ENCODE measurements at places on chromosomes 3 and 15. TPM values are rescaled to one million over a fixed set of nuclear protein-coding genes. Genes with fewer than 3 reads are reported as not detected.

SORD gene
- total RNA-seq, result 28.0 TPM

RNF123 gene
- 42.0 TPM for total RNA-seq

SLC6A1 gene
- not detected for total RNA-seq

TAGLN3 gene
- 0.33 TPM for total RNA-seq

PKM gene
- total RNA-seq, result 2,525 TPM

ENTPD3 gene
- not detected for total RNA-seq

IDH3A gene
- 169 TPM for total RNA-seq

THPO gene
- total RNA-seq, result not detected

CELSR3 gene
- total RNA-seq, result 15.2 TPM

CCDC54 gene
- total RNA-seq, result not detected

EXD1 gene
- total RNA-seq, result not detected

ZIC1 gene
- not detected for total RNA-seq

DNA sequence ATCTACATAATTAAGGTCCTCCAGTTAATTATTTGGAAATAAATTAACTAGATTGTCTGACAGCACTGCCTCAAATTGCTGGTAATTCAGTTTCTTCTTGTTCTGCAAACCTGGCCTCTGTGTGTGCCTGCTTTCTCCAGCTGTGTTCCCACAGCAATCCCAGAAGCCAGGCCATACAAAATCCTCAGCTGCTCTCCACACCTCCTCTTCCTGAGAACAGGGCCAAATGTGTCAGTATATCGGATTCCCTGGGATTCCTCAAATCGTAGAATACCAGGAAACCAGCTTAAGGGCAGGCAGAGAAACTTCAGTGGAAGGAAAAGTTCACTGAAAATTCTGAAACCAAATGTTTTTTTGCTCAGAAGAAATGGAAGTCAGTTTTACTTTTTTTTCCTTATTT is 261.4 kb downstream of the ZMAT3 start:
- no peaks in the 10 kb centered on the region for H3K27me3 ChIP-seq
- no peak overlapping the region for H3K27ac ChIP-seq
- H3K36me3 ChIP-seq, result no peaks in the 10 kb centered on the region
- H3K4me1 ChIP-seq, result no peaks in the 10 kb centered on the region
- DNase-seq, result no peak

DNA sequence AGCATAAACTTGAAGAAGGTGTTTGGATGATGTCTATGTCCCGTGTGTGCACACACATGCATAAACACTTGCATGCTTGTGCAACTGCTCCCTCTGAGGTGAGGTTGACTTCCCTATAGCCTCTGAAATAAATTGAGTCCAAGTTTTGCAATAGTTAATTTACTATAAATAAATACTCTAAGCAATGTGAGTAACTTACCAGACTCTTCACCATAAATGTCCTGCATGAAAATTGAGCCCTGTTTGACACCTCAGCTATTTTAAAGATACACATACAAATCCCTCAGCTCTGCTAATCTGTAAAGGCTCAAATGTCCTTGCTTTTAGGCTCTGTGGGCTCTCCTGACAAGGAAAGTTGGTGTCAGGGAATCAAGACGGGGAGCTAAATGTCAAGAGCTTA is 37.1 kb downstream of the GJD2 start:
- DNase-seq, result no peak
- no peaks in the 10 kb centered on the region for H3K4me1 ChIP-seq
- peaks cover 47% of the 10 kb centered on the region for H3K27me3 ChIP-seq
- H3K36me3 ChIP-seq, result no peaks in the 10 kb centered on the region
- no peak overlapping the region for H3K4me3 ChIP-seq

DNA sequence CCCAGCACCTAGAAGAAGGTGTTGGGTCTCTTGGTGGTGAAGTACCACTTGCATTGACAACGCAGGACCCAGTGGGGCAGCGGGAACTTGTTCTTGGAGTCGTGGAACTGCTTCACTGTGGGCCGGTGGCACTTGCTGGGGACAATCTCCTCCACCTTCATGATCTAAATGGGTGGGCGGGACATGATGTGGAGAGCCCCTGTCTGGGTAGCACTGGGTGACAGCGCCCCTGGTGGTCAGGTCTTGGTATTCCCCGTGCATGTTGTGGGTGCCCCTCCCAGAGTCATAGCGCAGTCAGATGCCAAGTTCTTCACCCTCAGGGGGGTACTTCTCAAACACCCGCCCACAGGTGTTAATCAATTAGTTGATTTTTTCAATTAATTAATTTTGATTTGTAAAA is 60.2 kb downstream of the AGBL1 start:
- no peaks in the 10 kb centered on the region for H3K36me3 ChIP-seq
- no peaks in the 10 kb centered on the region for H3K4me1 ChIP-seq
- peak; percentile 55 for DNase-seq
- no peak overlapping the region for H3K27ac ChIP-seq

DNA sequence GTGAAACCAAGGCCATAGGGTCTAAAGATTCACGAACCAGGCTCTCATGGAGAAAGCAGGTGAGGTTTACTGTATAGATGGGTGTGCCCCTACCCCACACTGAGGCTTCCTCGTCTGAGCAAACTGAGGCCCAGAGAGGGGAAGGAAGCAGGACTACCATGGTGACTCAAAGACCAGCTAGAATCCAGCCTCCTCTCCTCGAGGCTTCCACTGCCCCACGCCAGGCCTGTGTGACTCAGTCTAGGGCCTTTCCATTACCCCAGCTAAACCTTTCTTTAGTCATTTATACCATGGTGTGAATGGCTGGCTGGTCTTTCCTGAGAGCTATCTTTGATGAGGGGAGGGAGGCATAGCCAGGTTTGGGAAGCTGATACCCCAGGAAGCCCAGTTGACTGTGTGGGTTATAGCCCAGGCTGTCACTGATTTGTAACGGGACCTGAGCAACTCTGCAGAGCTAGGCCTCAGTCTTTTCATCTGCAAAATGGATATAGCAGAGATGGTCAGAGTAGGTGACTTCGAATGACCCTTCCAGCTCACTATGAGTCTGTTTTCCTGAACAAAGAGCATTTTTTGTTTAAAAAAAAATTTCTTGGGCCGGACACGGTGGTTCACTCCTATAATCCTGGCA is 3.0 kb upstream of the RHO start:
- H3K4me3 ChIP-seq, result no peak overlapping the region
- DNase-seq, result no peak
- no peak overlapping the region for H3K27ac ChIP-seq
- no peaks in the 10 kb centered on the region for H3K36me3 ChIP-seq

GRCh38 chr15:40927495-40927872 is 1.7 kb upstream of the DLL4 start:
- H3K27me3 ChIP-seq, result peaks cover 76% of the 10 kb centered on the region
- peak overlapping the region; percentile 63 for H3K4me3 ChIP-seq
- H3K36me3 ChIP-seq, result peaks cover 2% of the 10 kb centered on the region
- peaks cover 37% of the 10 kb centered on the region for H3K4me1 ChIP-seq

- H3K36me3 ChIP-seq, result no peaks in the 10 kb centered on the region
- no peak overlapping the region for H3K27ac ChIP-seq
- peaks cover 6% of the 10 kb centered on the region for H3K4me1 ChIP-seq
Observed at GRCh38 chr3:123336001-123336400, 112.9 kb downstream of the ADCY5 start.

- no peak overlapping the region for H3K4me3 ChIP-seq
- H3K4me1 ChIP-seq, result peaks cover 26% of the 10 kb centered on the region
- H3K27ac ChIP-seq, result no peak overlapping the region
- no peak for DNase-seq
- no peaks in the 10 kb centered on the region for H3K36me3 ChIP-seq
- peaks cover 15% of the 10 kb centered on the region for H3K27me3 ChIP-seq
Observed at GRCh38 chr3:71430941-71431552, 152.5 kb downstream of the FOXP1 start.

- peaks cover 43% of the 10 kb centered on the region for H3K36me3 ChIP-seq
- H3K4me3 ChIP-seq, result no peak overlapping the region
- no peak overlapping the region for H3K27ac ChIP-seq
- H3K4me1 ChIP-seq, result no peaks in the 10 kb centered on the region
Observed at GRCh38 chr3:10088256-10088655, 19.8 kb downstream of the FANCD2OS start.

GRCh38 chr3:31421314-31422048 is 111.2 kb upstream of the STT3B start:
- H3K4me1 ChIP-seq, result peaks cover 8% of the 10 kb centered on the region
- peak; percentile 68 for DNase-seq
- peaks cover 2% of the 10 kb centered on the region for H3K27me3 ChIP-seq
- peak overlapping the region; percentile 8 for H3K27ac ChIP-seq

DNA sequence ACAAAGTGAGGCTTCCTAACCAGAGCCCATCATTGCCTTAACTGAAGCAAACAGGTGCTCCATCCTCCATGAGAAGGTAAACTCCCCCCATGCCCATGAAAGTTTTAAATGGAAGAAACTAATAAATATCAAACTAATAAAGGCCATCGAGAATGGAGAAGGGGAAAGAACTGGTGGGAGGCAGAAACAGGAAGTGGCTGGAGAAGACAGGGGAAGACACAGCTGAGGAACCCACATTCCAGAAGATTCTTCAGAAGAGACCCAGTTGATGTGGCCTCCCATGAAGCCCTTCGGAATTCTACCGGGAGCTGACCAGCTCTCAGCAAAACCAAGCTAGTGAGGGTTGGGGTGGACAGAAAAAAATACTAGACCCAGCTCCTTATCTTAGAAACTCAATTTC is 41.6 kb downstream of the SH3BP5 start:
- H3K4me3 ChIP-seq, result peak overlapping the region; percentile 39
- no peak for DNase-seq
- peak overlapping the region; percentile 66 for H3K27ac ChIP-seq
- H3K36me3 ChIP-seq, result peaks cover 24% of the 10 kb centered on the region

- H3K27ac ChIP-seq, result no peak overlapping the region
- H3K36me3 ChIP-seq, result peaks cover 23% of the 10 kb centered on the region
- peak; percentile 52 for DNase-seq
- H3K4me1 ChIP-seq, result peaks cover 2% of the 10 kb centered on the region
Observed at GRCh38 chr15:25733856-25734679, 129.1 kb downstream of the ATP10A start.

DNA sequence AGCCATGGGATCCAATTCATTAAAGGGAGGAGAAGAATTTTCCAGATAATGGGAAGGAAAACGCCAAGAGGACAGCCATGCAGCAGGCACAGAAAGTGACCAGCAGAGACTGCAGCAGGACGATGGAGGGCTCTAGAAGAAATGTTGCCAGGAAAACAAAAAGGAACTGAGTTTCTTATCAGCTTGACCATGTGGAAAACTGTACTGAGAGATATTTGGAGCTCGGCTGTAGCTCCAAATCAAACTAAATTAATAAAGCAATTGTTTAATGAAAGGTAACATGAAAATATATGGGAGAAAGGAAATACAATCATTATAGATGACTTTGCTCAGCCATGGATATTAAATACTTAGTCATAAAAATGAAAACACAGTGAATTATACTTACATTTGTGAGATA is 63.7 kb downstream of the SSR3 start:
- H3K4me3 ChIP-seq, result no peak overlapping the region
- H3K27ac ChIP-seq, result no peak overlapping the region
- peaks cover 31% of the 10 kb centered on the region for H3K27me3 ChIP-seq
- H3K36me3 ChIP-seq, result no peaks in the 10 kb centered on the region

DNA sequence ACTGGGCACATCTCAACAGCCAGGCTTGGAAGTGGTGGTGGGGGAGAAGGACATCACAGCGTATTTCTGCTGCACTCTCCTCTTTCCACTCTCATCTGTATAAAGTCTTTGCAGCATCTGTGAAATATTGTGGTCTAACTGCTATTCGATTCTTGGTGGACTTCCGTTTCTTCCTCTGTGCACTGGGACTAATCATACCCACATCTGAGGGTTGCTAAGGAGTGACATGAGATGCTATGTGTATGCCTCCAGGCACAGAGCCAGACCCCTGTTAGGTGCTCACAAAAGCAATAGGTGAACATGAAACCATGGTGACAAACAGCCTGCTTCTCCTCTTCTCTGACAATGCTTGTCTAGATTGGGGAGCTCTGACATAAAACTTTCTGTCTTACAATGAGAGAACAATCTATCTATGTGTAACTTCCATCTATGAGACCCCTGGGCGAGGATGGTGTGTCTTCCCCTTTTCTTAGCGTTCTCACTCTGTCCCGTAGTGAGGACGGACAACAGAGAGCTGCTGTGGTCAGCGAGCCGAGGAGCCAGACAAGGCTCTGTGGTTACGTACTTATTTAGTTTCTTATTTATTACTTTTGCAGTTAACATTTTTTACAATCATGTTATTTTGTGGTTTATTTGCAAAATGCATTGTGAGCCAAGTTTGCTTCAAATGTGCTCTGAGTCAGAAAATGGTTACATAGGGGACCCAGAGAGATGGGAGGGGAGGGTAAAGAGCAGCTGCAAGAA is 196.7 kb upstream of the TPRG1 start:
- H3K36me3 ChIP-seq, result no peaks in the 10 kb centered on the region
- peaks cover 27% of the 10 kb centered on the region for H3K27me3 ChIP-seq
- H3K4me3 ChIP-seq, result no peak overlapping the region
- H3K4me1 ChIP-seq, result peaks cover 19% of the 10 kb centered on the region
- DNase-seq, result no peak

DNA sequence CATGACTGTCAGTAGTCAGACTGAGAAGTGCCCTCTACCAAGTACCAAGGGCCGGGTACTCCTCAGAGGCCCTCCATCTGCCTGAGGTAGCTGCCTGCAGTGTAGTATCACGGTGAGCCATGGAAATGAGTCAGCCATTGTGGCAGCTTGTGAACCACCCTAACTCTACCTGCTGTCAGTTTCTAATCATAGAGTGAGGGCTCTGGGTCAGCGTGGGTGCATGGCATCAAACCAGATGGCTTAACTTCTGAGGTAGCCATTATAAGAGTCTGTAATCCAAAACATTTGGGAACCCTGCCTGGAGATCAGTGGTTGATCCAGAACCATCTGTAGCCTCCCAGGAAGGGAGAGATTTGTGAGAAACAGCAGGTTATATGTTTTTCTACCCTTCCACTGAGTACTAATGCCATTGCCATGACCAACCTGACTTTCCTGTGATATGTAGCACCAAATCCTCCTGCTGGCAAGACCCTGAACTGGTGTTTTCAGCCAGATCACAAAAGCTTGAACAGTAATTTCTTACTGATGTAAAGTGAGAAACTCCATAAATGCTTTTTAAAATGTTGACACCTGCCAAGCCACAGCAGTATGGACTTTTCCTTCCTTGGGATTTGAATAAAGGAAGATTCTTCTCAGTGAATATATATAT is 38.9 kb downstream of the ABHD2 start:
- no peak overlapping the region for H3K27ac ChIP-seq
- peaks cover 11% of the 10 kb centered on the region for H3K4me1 ChIP-seq
- H3K4me3 ChIP-seq, result no peak overlapping the region
- peaks cover 25% of the 10 kb centered on the region for H3K36me3 ChIP-seq
- H3K27me3 ChIP-seq, result no peaks in the 10 kb centered on the region

- no peak overlapping the region for H3K27ac ChIP-seq
- no peak for DNase-seq
- peaks cover 6% of the 10 kb centered on the region for H3K4me1 ChIP-seq
- H3K36me3 ChIP-seq, result no peaks in the 10 kb centered on the region
- H3K27me3 ChIP-seq, result peaks cover 37% of the 10 kb centered on the region
- no peak overlapping the region for H3K4me3 ChIP-seq
Observed at GRCh38 chr15:77629070-77630030, 3.4 kb downstream of the LINGO1 start.

Measured in activated CD4-positive, alpha-beta T cell treated with anti-CD3 and anti-CD28 coated beads, Interleukin-2, amount 10 ng/mL, durations not matched to agents 24 days and 14 days (primary cell).